Ammon's horn (tissue), 1 donor: ENCODE measurements at places on chromosomes 12 and 14.
A peak's percentile ranks its signal among the peaks of the same experiment; 100 is the strongest.

GRCh38 chr14:100532906-100533655 lies 54.1 kb downstream of the BEGAIN start:
- no peak for DNase-seq

DNA sequence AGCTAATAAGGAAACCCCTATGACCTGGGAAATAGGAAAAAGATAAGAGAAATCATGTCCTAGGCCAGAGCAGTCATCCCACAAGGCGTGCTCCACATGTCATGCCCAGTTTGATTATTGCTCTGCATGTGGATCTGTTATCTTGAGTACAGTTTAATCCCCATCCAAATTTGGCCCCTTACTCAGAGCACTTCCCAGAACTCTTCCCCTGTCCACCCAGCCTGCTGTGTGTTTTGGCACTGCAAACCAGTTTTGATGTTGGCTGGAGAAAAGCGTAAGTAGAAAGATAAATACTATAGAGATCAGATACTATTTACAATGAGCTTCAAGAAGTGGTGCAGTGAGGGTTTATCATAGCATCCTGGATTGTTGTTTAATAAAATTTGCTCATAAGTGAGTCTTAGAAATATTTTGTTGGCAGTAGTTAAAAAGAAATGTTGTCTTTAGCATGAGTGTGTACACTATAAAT lies 83.8 kb downstream of the PTPRB start:
- no peak for DNase-seq

GRCh38 chr12:52659395-52659794 lies 7.4 kb upstream of the KRT2 start:
- DNase-seq: no peak

- DNase-seq: peak; percentile 62
These were observed 10.5 kb downstream of the ARHGEF25 start for GRCh38 chr12:57621497-57622292.

GRCh38 chr14:54738009-54738408 lies 164.6 kb downstream of the GCH1 start:
- DNase-seq: peak; percentile 34

- no peak for DNase-seq
These were observed 995.7 kb downstream of the GALC start for GRCh38 chr14:86997271-86997670.
